Activated CD4-positive, alpha-beta T cell treated with anti-CD3 and anti-CD28 coated beads, Interleukin-2, amount 50 U/mL, for 4 hours (primary cell): ENCODE measurements at places on chromosomes 5 and 9.

GRCh38 chr9:80188579-80188978 lies 616.8 kb downstream of the TLE4 start:
- no peak for DNase-seq

GRCh38 chr9:90640361-90640760 lies 2.3 kb downstream of the DIRAS2 start:
- DNase-seq: no peak

DNA sequence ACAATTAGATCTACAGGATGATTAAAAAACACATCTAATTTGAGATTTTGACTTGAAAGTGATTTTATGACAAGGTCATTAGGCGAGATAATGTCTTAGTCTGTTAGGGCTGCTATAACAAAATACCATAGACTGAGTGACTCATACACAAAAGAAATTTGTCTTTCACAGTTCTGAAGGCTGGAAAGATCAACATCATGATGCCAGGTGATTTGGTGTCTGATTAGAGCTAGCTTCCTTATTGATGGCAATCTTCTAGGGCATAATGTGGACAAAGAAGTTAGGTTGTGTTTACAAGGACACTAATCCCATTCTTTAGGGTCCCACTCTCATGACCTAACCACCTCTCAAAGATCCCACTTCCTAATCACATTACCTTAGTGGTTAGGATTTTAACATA lies 256.7 kb downstream of the TUSC1 start:
- DNase-seq: no peak

GRCh38 chr5:20113931-20114330 lies 125.9 kb upstream of the CDH18 start:
- no peak for DNase-seq

DNA sequence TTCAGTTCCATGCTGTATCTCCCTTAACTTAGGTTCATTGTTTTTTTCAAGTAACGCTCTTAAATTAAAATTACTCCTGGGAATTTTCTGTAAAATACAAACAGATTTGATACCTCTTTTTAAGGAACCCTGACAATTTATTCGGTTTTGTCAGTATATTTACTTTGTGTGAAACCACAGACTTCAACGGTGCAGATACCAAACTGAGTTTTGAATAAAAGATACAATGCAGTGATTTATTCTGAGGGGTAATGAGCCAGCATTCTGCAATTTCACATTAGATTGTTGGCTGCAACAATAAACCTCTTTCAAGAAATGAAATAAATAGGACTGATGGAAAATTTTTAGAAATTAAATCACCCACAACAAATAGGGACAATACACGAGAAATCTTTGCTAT lies 308.6 kb upstream of the EDIL3 start:
- no peak for DNase-seq

DNA sequence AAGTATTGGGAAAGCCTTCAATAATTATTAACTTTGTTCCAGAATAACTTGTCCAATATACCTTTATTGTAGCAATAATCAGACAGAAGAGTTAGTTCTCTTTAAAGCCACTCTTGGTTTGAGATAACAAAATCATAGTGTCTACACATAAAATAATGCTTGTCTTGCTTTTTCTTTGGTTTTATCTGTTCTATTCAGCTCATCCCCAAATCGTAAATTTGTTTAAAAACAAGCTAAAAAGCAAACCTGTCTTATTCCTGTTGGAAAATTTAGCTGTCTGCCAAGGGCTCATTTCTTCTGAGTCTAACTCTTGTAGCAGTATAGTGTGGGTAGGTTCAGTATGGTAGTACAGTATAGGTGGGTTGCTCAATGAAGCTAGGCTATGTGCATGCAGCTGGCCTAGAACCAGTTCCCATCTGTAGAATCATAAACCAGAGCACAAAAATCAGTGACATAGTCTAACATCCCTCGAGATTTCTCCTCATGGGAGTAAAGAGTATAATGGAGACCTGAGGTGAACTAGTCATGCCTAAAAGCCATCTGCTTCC lies 17.9 kb upstream of the APBA1 start:
- DNase-seq: no peak

- DNase-seq: no peak
Measured at GRCh38 chr5:39453606-39454005, 28.8 kb upstream of the DAB2 start.

DNA sequence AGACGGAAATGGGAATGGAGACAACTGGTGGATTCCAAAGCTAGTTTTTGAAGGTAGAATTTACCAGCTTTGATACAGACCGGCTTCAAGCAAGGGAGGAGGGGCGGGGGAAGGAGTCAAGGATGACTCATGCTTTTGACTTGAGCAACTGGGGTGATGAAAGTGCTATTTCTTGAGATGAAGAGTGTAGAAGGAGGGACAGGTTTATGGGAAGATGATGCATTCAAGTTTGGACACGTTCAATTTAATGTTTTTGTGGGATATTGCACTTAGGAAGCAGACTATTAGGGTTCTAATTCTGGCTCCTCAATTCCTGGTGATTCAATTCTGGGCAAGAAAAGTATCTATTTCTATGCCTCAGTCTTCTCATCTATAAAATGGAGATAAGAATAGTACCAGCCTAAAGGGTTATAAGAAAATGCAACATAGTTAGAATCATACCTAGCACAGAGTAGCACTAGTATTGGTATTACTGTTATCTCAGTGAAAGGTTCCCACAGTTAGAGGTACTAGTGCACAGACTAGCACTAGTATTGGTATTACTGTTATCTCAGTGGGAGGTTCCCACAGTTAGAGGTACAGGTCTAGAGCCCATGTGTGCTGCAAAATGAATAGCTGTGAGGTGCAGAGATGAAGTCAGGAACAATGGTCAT lies 4.6 kb downstream of the NIPAL4 start:
- DNase-seq: peak; percentile 47

- no peak for DNase-seq
Measured at GRCh38 chr9:37678789-37679273, 28.1 kb downstream of the FRMPD1 start.

- no peak for DNase-seq
Measured at GRCh38 chr9:135085830-135086546, 1.5 kb upstream of the OLFM1 start.

DNA sequence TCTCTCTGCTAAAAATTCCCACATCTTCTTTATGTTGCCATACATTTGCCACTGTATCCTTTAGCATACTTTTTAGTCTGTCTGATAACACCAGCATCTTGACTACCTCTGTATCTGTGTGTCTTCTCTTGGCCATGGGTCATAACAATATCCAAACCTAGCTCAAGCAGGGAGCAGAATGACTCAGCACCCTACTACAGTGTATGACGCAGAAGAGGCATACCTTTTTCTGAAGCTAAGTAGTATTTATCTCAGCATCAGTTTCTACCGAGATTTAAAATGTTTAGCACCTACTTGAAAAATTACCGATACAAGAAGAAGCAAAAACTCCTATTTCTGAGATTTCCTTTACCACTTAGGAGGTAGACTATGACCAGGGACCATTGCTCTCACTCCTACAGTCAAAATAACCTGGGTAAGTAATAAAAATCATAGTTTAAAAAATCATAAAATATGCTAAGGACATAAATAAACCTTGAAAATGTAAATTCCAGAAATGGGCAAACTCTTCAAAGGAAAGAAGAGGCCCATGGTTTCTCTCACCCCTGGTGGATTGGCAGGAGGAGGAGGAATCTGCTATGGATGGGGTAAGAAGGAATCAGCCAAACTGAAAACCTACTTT lies 286.5 kb downstream of the MAST4 start:
- DNase-seq: no peak

- no peak for DNase-seq
Measured at GRCh38 chr5:81086881-81087281, 126.7 kb downstream of the RASGRF2 start.

- no peak for DNase-seq
Measured at GRCh38 chr5:131776450-131776849, 20.4 kb downstream of the FNIP1 start.

DNA sequence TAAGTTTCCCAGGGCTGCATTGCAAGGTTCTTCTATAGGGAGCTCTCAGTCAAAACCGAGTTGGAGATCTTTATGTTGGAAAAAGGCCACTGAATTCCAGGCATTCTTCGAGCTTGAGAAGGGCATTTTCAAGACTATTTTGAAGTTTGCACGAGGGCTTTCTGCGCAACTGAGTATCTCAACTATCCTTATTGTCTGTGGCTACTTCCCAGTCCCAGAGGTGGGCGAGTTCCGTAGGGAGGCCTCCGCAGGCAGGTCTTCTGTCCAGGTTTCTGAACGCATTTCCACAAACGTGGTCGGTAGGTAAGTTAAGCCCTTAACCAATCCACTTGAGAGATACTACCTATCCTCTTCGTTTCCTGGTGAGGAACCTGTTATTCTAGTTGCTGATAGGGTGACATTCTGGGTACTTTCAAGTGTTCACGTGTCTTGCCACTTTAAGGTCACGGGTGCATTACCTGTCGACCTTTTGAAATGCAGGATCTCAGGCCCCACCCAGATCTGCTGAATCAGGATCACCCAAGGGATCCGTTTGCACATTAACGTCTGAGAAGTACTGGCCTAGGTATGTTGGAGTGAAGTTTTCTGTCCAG lies 51.4 kb upstream of the TJP2 start:
- no peak for DNase-seq

DNA sequence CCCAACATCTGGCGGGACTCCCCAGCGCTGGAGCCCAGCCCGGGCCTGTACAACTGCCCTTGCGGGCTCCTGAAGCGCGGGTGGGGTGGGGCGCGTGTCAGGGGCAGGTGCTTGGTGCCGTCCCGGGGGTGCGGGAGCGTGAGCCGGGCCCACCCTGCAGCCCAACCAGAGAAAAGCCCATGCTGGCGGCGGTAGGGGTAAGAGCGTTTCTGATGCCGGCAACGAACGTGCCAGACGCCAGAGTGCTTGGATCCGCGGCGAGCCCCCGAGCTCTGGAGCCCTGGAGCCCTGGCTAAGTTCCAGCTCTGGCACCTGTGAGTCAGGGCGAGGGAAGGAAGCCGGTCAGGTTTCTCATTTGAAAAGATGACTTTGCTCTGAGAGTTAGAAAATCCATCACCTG lies 58.0 kb downstream of the ZNF510 start:
- no peak for DNase-seq

DNA sequence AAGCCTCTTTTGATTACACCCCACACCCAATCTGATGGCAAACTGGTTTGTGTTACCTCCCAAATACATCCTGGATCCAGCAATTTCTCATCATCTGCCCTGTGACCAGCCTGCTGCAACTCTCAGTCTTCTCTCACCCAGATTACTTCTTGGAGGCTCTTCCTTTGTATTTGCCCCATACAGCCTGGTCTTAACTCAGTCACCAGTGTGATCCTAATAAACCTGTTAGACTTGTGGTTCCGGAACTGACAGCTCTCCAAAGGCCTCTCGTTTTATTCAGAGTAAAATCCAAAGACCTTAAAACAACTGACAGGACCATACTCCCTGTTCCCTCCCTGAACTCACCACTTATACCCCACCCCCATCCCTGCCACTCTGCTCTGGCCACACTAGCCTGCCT lies 228.2 kb upstream of the PAPPA start:
- no peak for DNase-seq

DNA sequence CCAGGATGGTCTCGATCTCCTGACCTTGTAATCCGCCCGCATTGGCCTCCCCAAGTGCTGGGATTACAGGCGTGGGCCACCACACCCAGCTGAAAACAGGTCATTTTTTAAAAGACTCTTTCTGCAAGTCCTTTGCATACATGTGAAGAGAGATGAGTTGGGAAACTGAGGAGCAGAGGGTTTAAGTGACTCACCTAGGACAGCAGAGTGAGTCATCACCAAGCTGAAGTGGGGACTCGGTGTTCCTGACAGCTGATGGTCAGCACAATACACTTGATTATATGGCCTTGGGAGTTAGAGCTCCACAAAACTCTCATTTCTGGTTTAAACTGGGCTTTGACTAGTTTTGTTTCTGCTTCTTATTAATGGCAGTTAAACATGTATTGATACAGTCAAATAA lies 38.1 kb upstream of the SSBP2 start:
- no peak for DNase-seq
